ENCODE measurements at places on chromosomes 2 and 18.

DNA sequence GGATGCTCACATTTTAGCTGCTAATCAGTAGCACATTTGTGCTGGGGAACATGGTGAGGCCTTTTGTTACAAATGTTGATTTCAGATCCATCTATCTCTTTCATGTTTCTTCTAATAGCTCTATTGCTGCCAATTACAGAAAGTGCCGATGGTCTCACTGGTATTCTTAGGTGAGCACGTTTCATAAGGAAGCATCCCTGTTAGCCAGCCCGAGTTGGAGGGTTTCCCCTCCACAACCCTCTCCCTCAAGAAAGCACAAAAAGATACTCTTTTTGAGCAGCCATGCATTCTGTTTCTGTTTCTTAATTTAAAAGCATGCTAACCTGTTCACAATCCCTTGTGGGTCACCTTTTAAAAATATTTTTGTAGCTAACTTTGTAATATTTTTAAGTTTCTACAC, 30.8 kb upstream of the ST8SIA5 start:
- no peak for DNase-seq

GRCh38 chr2:1553671-1554295, 140.5 kb downstream of the TPO start:
- DNase-seq, result no peak

DNA sequence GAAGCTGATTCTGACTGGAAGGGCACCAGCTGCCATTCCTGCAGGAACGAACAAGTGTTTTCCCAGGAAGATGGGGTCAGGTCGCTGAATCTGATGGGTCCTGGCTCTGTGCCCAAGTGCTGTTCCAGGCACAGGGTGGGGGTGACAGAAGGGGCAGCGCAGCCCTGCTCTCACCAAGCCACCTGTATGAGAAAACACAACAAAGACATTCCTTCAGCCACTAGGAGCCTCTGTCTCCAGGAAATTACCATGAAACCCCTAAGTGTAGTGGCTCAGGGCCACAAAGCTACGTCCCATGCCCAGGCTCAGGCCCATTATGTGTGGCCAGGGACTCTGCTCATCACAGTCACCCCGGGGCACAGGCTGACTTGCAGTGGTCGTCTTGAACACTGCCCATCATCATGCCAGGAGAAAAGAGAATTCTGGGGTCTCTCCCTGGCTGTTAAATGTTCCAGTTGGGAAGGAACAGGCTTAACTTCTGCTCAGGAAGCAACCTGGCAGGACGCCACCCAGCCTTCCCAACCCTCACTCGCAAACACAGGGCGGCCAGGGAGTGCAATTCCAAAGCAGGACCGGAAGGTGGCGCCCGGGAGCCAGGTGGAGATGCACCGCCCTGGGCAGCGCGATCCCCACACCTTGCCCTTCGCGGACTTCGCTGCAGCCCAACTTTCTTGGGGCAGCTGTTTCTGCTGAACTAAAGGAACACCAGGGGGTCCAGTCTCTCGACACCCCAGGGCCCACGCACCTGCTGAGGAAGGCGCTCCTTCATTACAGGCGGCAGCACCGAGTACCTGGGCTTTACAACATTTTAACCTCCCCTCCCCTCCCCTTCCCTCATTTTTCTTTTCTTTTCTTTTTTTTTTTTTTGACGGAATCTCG, 11.0 kb upstream of the SFTPB start:
- peak; percentile 75 for DNase-seq

GRCh38 chr2:69742322-69742952, 503 bp downstream of the ANXA4 start:
- no peak for DNase-seq

GRCh38 chr18:73901566-73901965, 246.1 kb downstream of the FBXO15 start:
- no peak for DNase-seq

- DNase-seq, result no peak
Observed at GRCh38 chr18:79108549-79109215, 39.5 kb downstream of the ATP9B start.

GRCh38 chr2:220194630-220195584, 567.5 kb downstream of the SLC4A3 start:
- DNase-seq, result no peak

DNA sequence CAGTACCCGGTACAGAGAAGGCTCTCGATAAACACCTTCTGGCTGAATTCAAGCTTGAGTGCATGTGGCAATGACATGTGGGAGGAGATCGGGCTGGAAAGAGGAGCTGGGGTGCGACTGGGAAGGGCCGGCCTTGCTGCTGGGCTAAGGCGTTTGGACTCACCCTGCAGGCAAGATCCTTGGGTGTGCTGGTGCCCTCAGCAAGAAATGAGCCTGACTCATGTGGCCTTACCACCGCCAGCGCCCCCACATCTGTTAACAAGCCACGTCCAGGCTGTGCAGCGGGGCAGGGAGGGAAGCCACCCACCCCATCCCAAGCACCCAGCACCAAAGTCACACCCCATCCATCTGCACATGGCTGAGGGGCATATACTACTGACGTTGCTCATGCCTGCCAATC, 1.3 kb downstream of the HS1BP3 start:
- DNase-seq, result no peak

- peak; percentile 50 for DNase-seq
Observed at GRCh38 chr2:219155054-219155644, 5.5 kb downstream of the NHEJ1 start.

- DNase-seq, result no peak
Observed at GRCh38 chr2:181523756-181524155, 66.6 kb downstream of the ITGA4 start.

GRCh38 chr2:194087089-194087958, 1569.7 kb upstream of the SLC39A10 start:
- no peak for DNase-seq

GRCh38 chr2:17445744-17446143, 72.5 kb downstream of the RAD51AP2 start:
- DNase-seq, result no peak

DNA sequence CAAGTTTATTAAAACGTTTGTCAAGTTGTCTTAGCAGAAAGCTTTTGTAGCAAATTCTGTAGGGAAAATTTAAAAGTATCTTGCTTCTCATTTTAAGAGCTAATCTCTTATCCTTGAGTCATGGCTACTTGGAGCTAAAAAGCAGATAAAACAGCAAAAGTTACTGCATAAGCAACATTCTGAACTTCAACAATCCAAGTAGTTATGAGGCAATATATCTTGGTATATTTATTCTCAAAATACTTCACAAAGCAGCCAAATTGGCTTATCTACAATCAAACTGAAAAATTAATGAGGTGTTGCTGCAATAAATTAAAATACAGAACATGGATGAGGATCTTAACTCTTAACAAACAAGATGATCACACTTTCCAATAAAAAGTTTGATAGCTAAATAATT, 306.5 kb downstream of the PIEZO2 start:
- no peak for DNase-seq

DNA sequence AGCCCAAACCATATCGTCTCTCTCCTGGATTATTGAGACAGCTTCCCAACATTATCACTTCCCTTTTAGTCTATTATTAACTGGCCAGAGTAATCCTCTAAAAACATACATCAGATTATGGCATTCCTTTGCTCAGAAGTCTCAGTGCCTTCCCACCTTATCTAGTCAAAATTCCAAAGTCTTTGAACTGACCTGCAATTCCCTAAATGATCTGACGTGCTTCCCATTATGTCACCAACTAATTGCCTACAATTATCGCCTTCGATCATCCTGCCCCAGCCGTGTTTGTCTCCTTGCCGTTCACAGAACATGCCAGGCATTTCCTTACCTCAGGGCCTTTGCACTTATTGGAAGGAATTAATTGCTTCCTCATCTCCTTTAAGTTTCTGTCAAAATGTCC, 332.4 kb downstream of the IRS1 start:
- no peak for DNase-seq

- DNase-seq, result no peak
Observed at GRCh38 chr18:47397671-47398319, 146.3 kb upstream of the SKOR2 start.

DNA sequence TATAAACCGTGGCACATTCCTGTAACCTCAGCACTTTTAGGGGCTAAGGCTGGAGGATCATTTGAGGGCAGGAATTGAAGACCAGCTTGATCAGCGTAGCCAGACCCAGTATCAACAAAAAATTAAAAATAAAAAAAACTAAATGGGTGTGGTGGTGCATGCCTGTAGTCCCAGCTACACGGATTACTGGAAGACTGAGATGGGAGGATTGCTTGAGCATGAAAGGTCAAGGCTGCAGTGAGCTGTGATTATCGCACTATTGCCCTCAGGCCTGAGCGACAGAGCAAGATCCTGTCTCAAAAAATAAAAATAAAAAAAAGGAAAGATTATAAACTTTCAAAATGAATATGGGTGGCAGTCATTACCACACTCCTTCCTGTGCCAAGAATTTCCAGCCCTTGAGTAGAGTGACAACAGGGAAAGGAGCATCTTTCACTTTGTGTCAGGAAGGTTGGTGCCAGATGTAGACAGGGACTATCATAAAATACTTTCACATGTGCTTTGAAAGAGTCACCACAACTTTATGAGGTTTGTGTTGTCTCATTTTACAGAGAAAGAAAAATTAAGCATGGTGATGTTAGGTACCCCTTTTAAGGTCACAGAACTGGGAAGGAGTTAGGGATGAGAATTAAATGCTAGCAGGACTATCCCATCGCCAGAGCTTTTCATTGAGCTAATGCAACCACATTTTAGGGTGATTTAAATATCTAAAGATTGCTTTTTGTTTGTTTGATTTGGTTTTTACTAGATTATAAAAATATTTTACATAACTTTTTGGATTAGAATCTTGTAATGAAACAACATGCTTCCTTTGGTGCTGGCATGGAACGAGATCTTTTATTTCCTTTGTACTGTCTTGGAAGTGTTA, 1617.4 kb upstream of the ACVR2A start:
- DNase-seq, result no peak

DNA sequence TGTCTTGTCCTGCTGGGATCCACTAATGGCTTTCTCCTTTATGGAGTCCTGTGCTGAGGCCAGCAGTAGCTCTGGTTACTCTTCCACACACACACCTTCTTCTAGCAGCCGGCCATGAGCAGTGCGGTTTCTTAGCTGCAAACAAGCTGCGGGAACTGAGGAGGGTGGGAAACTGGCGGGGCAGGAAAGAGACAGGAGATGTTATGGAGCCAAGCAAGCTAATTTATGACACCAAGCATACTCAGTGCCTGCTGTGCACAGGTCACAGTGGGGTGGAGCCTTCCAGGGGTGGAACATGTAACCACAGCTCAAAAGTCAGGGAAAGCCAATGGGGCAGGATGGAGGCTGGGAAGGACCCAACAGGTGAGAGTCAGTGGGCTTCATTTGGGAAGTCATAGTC, 180.8 kb downstream of the FAM210A start:
- DNase-seq, result no peak

- no peak for DNase-seq
Observed at GRCh38 chr2:108968619-108969018, 20.4 kb downstream of the EDAR start.

DNA sequence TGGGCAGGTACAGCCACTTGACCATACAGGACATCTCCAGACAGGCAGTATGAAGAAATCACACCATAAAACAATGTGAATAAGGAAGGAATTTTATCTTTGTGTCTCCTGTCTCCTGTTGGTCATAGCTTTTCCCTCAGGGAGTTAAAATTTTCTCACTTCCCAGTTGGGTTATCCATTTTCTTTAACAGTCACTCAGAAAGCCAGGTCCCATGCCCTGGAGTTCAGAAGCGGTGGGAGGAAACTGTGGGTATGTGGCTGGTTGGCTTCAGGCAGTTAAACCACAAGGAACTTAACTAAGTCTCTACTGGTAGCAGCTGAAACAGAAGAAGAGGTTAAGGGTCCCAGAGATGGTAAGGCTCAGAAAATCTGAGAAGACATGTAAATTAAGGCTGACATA, 6.5 kb upstream of the SMAD2 start:
- DNase-seq, result no peak

GRCh38 chr2:12778811-12779579, 62.3 kb downstream of the TRIB2 start:
- DNase-seq, result no peak

Measured in CD4-positive, alpha-beta memory T cell (primary cell).